ENCODE measurements at places on chromosomes 16 and 17. TPM values are rescaled to one million over a fixed set of nuclear protein-coding genes. Genes with fewer than 3 reads are reported as not detected.
A peak's percentile ranks its signal among the peaks of the same experiment; 100 is the strongest.

DNA sequence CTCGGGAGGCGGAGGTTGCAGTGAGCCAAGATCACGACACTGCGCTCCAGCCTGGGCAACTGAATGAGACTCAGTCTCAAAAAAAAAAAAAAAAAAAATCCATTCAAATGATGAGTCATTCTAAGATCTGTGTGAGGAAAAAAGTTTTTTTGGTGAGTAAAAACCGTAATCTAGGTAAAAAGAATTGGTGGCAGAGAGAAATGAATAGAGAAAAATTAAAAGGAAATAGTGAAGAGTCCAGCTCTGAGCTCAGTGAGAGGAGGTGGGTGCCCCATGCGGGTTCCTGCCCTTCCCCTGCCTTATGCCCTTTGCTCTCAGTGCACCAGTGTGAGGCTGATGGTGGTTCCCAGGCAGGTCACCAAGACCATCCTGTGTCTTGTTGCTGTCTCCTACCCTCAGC lies 20.9 kb downstream of the GAN start:
- H3K27ac ChIP-seq, result no peak overlapping the region
- H3K27me3 ChIP-seq, result no peaks in the 10 kb centered on the region
- H3K4me1 ChIP-seq, result no peaks in the 10 kb centered on the region
- no peaks in the 10 kb centered on the region for H3K36me3 ChIP-seq
- DNase-seq, result no peak
- H3K4me3 ChIP-seq, result no peak overlapping the region

DNA sequence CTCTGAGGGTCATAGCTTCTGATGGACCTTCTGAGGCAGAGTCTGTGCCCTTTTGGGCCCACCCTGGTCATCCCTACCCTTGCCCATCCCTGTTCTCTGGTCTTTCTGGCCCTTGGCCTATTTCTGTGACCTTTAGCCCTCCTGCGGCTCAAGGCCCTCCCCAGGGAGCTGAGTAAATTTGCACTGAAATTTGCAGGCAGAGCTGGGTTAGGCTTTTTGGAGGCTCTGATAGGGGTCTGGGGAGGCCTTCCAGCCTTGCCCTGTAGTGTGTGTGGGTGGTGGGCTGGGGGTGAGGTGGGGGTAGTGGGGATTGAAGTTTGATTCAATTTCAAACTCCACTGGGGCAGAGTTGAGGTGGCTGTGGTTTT lies 17.8 kb downstream of the RARA start:
- no peak overlapping the region for H3K4me3 ChIP-seq
- no peaks in the 10 kb centered on the region for H3K27me3 ChIP-seq
- no peak for DNase-seq
- H3K4me1 ChIP-seq, result peaks cover 92% of the 10 kb centered on the region
- H3K27ac ChIP-seq, result peak overlapping the region; percentile 93

DNA sequence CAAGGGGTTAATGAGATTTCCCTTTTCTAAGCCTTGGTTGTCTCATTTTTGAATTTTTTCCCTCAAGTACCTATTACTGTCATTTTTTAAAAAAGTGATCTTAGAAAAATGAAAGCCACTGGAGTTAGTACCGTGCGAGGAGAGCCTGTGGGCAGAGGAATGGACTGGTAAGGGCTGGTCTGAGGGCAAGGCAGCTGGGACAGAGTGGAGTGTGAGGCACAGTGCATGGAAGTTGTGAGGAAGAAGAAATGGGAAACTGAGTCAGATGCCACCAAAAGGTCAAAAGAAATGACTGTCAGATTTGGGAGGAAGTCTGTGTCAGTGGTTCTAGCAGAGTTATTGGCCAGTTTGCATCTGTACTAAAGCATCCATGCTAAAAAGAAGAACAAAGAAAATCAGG lies 8.2 kb downstream of the RASD1 start:
- no peaks in the 10 kb centered on the region for H3K27me3 ChIP-seq
- no peak for DNase-seq
- peaks cover 31% of the 10 kb centered on the region for H3K4me1 ChIP-seq
- no peak overlapping the region for H3K27ac ChIP-seq
- H3K36me3 ChIP-seq, result peaks cover 38% of the 10 kb centered on the region

DNA sequence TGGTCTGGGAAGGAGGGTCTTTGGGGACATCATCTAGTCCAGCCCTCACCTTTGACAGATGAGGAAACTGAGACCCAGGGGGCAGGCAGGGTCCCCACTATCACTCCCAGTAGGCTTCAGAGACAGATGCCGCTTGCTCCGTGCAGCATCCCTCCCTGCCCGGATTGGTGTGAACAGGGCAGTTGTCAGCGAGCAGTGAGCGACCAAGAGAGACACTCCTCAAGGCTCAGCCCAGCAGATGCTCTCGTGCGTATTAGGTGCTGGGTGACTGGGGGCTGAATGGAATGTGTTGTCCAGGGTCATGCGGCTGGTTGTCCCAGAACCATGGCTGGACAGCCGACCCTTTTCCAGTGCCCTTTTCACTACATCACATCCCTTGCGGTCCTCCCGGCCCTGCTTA lies 49.0 kb downstream of the MPRIP start:
- no peak overlapping the region for H3K4me3 ChIP-seq
- no peaks in the 10 kb centered on the region for H3K27me3 ChIP-seq
- peaks cover 64% of the 10 kb centered on the region for H3K4me1 ChIP-seq
- no peak for DNase-seq
- H3K27ac ChIP-seq, result no peak overlapping the region

GRCh38 chr17:42467889-42468288 lies 9.2 kb downstream of the ATP6V0A1 start:
- no peak for DNase-seq
- no peak overlapping the region for H3K27ac ChIP-seq
- no peak overlapping the region for H3K4me3 ChIP-seq
- H3K36me3 ChIP-seq, result peaks cover 22% of the 10 kb centered on the region
- no peaks in the 10 kb centered on the region for H3K27me3 ChIP-seq

- peak; percentile 37 for DNase-seq
- H3K27me3 ChIP-seq, result no peaks in the 10 kb centered on the region
- H3K36me3 ChIP-seq, result no peaks in the 10 kb centered on the region
- H3K4me3 ChIP-seq, result no peak overlapping the region
These were observed 18.9 kb downstream of the LGALS9 start for GRCh38 chr17:27649929-27650328.

DNA sequence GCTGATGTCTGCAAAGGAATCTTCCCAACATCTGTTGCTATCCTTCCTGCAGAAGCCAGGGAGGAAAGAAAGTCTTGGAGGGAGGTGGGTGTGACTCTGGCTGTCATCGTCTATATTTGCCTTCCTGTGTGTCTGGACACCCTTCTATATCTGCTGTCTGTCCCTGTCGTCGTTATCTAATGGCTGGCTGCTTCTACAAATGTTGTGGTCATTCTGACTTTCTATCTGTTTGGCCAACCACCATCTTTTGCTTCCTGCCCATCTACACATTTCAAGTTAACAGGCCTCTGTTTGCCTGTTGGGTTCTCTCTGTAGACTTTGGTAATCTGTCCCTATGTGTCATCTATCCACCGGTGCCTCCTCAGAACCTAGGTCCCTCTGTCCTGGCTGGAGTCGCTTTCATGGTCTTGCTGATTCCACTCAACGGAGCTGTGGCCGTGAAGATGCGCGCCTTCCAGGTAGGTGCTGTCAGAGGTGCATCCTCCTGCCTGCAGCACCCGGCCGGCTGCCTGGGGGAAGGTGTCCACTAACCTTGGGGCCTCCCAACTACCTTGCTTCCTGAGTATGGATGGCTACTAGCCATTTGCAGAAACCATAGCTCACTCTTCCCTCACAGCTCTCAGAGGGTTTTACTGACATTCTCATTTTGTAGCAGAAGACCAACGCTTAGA lies 30.2 kb downstream of the ABCC3 start:
- peaks cover 18% of the 10 kb centered on the region for H3K4me1 ChIP-seq
- no peaks in the 10 kb centered on the region for H3K36me3 ChIP-seq
- H3K27me3 ChIP-seq, result no peaks in the 10 kb centered on the region
- no peak overlapping the region for H3K4me3 ChIP-seq
- DNase-seq, result no peak

GRCh38 chr17:57550668-57551315 lies 194.3 kb downstream of the CCDC182 start:
- H3K27me3 ChIP-seq, result peaks cover 42% of the 10 kb centered on the region
- no peaks in the 10 kb centered on the region for H3K36me3 ChIP-seq
- no peak overlapping the region for H3K27ac ChIP-seq
- peaks cover 52% of the 10 kb centered on the region for H3K4me1 ChIP-seq

DNA sequence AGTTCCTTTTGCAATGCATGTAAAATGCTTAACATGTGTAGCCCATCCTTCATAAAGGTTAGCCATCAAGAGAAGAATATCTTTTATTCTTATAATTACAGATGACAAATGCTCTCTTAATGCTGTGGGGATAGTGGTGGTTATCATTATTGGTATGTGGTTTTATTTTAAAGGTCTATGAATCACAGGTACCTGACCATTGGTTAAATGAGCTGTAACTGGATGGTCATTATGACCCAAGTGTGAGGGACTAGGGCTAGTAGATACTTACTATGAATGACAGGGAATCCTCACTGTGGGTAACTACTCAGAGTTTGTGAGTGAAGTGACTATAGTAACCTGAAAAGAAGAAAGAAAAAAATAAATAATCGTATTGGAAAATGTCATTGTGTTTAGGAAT lies 78.8 kb downstream of the CDRT15 start:
- H3K27me3 ChIP-seq, result no peaks in the 10 kb centered on the region
- no peaks in the 10 kb centered on the region for H3K4me1 ChIP-seq
- H3K27ac ChIP-seq, result no peak overlapping the region
- no peak for DNase-seq

GRCh38 chr17:21418446-21419298 lies 42.5 kb downstream of the KCNJ12 start:
- no peak overlapping the region for H3K27ac ChIP-seq
- H3K36me3 ChIP-seq, result peaks cover 3% of the 10 kb centered on the region
- H3K4me1 ChIP-seq, result peaks cover 30% of the 10 kb centered on the region
- DNase-seq, result no peak
- H3K4me3 ChIP-seq, result no peak overlapping the region
- no peaks in the 10 kb centered on the region for H3K27me3 ChIP-seq

DNA sequence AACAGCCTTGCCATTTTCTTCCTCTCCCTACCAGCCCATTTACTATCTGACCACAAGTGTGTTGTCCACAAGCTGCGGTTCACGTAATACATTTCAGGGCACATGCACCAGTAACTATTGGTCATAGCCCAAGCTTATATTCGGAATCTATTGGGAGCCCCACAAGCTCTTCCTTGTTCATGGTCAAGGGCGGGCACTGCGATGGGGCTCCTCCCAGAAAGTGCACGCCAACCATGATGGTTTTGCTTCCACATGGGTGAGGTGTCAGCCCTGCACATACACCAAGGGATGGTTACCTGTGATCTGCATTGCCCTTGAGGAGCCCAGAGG lies 12.1 kb downstream of the THRA start:
- no peaks in the 10 kb centered on the region for H3K27me3 ChIP-seq
- H3K4me3 ChIP-seq, result no peak overlapping the region
- H3K36me3 ChIP-seq, result peaks cover 55% of the 10 kb centered on the region
- no peak overlapping the region for H3K27ac ChIP-seq

- no peak overlapping the region for H3K27ac ChIP-seq
- DNase-seq, result peak; percentile 57
- peaks cover 29% of the 10 kb centered on the region for H3K4me1 ChIP-seq
- H3K36me3 ChIP-seq, result no peaks in the 10 kb centered on the region
These were observed 126.3 kb downstream of the ABCC1 start for GRCh38 chr16:16075488-16076422.

DNA sequence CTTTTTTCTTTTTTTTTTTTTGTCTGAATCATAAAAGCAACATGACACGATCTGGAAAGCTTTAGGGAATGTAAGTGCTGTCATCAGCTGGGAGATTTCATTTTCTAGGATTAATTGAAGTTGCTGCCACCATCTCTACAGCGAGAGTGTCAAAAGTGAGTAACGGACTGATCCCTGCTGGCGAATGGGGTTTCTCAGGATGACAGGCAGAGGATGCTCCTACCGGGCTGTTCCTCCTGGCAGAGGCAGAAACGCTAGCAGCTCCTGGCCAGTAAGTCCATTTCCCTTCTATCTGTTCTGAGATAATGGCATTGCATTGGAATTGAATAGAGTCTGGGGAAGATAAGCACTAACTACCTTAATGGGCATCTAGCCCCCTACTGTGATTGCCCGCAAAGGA lies 80.5 kb upstream of the KIFC3 start:
- H3K27ac ChIP-seq, result no peak overlapping the region
- H3K27me3 ChIP-seq, result peaks cover 37% of the 10 kb centered on the region
- DNase-seq, result no peak
- no peaks in the 10 kb centered on the region for H3K4me1 ChIP-seq
- no peak overlapping the region for H3K4me3 ChIP-seq
- H3K36me3 ChIP-seq, result no peaks in the 10 kb centered on the region

DNA sequence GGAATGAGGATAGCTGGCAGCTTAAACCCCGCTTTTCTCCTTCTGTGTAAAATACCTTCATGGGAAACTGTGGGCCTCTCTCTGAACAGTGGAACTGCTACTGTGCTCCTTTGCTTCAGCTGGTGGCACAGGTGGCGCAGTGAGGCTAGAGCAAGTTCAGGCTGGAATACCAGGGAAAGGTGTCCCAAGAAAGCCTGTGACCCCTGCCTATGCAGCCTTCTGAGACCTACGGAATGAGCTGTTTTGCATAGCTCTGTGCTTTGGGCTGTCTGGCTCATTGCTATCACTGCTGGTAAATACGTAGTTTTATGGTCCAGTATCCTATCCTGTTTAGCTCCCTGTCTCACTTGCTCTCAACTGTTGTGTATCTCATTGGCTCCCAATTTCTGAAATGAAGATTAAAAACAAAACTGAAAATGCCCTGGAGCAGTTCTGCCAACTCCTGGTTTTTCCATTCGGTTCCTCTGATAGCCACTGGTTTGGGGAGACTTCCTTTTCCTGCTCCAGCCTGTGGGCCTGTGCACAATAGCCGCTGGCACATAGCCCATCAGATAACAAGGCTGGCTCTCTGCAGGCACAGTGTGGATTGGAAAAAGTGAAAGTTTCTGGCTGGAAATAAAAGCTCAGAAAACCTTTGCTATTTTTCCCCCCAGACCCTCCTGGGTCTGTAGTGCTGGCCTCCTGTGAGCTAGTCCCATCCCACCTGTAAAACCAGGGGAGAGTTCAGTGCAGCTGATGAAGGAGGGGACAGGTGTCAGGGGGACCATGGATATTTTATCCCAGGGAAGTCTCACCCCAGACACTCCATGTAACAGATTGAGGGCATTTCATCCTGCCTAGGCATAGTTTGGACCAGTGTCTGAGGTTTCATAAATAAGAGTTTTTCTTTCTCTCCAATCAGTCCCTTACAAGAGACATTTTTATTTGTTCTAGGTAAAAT lies 24.0 kb downstream of the LIMD2 start:
- peaks cover 7% of the 10 kb centered on the region for H3K4me1 ChIP-seq
- peaks cover 55% of the 10 kb centered on the region for H3K36me3 ChIP-seq
- DNase-seq, result peak; percentile 68
- no peak overlapping the region for H3K4me3 ChIP-seq
- H3K27me3 ChIP-seq, result no peaks in the 10 kb centered on the region
- peak overlapping the region; percentile 45 for H3K27ac ChIP-seq

GRCh38 chr17:82121246-82121645 lies 23.2 kb upstream of the FASN start:
- H3K4me3 ChIP-seq, result no peak overlapping the region
- H3K27me3 ChIP-seq, result no peaks in the 10 kb centered on the region
- peaks cover 11% of the 10 kb centered on the region for H3K36me3 ChIP-seq
- DNase-seq, result no peak

GRCh38 chr16:47150067-47150466 lies 6.3 kb upstream of the NETO2 start:
- no peak overlapping the region for H3K4me3 ChIP-seq
- peaks cover 2% of the 10 kb centered on the region for H3K27me3 ChIP-seq
- no peaks in the 10 kb centered on the region for H3K4me1 ChIP-seq

PNMT gene
- 3.2 TPM for total RNA-seq

USP43 gene
- 0.49 TPM for total RNA-seq

VTN gene
- 0.58 TPM for total RNA-seq

PHOSPHO1 gene
- 7.5 TPM for total RNA-seq

AARS1 gene
- total RNA-seq, result 38.1 TPM

CA4 gene
- total RNA-seq, result 7.4 TPM

SOCS1 gene
- total RNA-seq, result 0.89 TPM

SLC5A11 gene
- total RNA-seq, result 0.04 TPM

METTL2A gene
- total RNA-seq, result 21.5 TPM

MYH3 gene
- 10,246 TPM for total RNA-seq

KRTAP4-9 gene
- total RNA-seq, result not detected

CSH2 gene
- total RNA-seq, result 8.5 TPM

Measured in muscle of leg (tissue), 16 donors.